ENCODE measurements at places on chromosomes 13 and 19.

GRCh38 chr13:25222740-25223139 is 50.7 kb upstream of the AMER2 start:
- DNase-seq: no peak

GRCh38 chr19:6632002-6632621 is 37.8 kb downstream of the TNFSF14 start:
- DNase-seq: peak; percentile 89

DNA sequence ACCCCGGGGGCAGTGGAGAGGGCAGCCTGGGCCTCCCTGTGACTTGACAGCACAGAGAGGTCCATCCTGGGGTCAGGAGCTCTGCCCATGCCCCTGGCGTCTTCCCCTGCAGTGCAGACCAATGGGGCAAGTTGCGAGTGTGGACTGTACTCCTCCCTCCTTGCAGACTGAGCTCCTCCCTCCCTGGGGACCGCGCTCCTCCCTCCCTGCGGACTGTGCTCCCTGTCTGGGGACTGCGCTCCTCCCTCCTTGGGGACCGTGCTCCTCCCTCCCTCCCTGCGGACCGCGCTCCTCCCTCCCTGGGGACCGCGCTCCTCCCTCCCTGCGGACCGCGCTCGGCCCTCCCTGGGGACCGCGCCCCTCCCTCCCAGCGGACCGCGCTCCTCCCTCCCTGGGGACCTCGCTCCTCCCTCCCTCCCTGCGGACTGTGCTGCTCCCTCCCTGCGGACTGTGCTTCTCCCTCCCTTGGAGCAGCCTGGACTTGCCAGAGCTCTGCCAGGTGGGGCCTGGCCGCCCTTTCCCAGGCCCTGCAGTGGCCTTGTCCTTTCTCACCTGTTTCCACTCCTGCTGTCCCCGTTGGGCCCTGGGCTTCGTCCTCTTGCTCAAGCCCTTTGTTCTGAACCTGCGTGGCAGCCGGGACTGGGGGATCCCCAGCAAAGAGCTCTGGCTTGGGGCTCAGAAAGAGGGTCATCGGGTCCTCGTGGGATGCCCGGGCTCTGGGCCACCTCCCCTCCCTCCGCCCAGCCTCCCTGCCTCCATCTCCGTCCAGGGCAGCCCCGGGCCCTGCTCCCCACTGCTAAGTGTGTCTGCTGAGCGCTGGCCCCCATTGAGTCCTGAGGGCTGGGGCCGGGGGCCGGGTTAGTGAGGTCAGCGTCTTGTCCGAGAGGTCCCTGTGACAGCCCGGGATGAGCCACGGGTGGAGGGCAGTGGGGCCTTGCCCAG is 6.8 kb downstream of the GAMT start:
- DNase-seq: no peak

GRCh38 chr13:102779436-102780159 is 6.0 kb upstream of the TEX30 start:
- peak; percentile 51 for DNase-seq

GRCh38 chr19:3914199-3914598 is 18.7 kb upstream of the NMRK2 start:
- no peak for DNase-seq

GRCh38 chr19:43763473-43763939 is 8.7 kb upstream of the SMG9 start:
- DNase-seq: no peak

Measured in CD4-positive, alpha-beta T cell treated with Interleukin-21 for 1 hour (primary cell).